ENCODE measurements at places on chromosomes 13 and 19.

DNA sequence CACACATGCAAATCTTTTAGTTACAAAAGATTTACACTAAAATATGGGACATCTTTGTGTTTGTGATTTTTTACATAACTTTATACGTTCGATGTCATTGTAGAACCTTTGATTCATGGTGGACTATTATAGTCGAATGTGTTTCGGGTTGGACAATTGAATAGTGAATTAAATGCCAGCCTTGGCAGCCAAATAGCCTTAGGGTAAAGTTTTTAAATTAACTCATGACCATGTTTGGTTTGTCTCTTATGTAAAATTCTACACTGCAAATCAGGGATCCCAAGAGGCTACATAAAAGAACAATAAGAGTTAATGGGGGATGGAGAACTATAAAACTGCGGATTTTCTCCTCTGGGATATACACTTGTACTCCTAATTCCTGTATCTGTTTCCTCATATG is 1735.6 kb upstream of the SPRY2 start:
- DNase-seq, result peak; percentile 36

DNA sequence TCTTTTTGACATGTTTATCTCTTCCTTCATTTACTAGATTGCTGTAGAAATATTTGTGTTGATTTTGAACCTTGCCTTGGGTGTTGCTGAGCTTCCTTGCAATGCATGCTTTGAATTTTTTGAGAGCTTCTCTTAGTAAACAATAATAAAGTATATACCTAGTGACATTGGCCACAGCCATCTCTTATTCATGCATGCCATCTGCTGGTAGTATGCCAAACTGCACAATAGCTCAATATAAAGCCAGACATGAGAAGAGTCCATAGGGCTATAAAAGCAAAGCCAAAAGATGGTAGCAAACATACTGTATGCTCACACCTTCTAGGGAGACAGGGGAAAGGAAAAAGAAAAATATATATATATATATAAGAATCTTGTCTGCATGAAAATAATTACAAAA is 18.9 kb upstream of the ZSCAN5A start:
- DNase-seq, result peak; percentile 48

- no peak for DNase-seq
Observed at GRCh38 chr19:19533841-19534240, 4.2 kb upstream of the CILP2 start.

GRCh38 chr13:80337288-80338081 is 3.4 kb downstream of the SPRY2 start:
- DNase-seq, result no peak

DNA sequence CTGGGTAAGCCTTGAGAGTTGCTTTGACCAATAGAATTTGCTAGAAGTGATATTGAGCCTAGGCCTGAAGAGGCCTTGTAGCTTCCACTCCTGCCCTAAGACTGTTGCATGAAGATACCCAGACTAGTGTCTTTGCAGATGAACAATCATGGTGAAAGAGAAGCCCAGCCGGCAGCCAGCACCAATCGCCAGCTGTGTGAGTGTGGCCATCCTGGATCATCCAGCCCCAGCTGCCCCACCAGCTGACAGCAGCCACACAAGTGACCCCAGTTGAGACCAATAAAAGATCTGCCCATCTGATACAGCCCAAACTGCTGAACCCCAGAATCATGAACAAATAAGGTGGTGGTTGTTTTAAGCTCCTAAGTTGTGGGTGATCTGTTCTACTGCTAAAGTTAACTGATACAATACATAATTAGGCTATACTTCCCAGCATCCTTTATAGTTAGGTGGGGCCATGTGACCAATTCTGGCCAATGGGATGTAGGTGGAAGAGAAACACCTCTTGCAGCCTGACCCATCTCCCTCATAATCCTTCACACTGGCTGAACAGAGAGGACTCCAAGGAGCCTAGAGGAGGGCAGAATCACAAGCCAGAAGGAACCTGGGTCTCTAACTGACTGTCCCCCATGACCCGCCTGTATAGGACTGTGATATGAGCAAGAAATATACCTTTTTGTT is 9.4 kb upstream of the ZNF428 start:
- DNase-seq, result no peak

DNA sequence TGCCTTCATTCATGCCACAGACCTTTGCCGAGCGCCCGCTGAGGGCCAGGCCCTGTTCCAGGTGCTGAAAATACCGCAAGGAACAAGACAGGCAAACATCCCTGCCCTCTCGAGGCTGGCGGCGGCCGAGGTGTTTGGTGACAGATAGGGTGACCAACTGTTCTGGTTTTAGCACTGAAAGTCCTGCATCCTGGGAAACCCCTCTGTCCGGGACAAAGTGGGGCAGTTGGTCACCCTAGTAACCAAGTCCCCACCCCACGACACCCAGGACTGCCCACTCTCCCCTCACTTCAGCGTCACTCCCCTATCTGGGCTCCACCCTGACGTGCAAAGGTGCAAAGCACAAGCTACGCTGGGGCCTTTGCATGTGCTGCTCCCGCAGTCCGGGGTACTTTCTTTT is 17.3 kb downstream of the ZBTB7A start:
- DNase-seq, result no peak

DNA sequence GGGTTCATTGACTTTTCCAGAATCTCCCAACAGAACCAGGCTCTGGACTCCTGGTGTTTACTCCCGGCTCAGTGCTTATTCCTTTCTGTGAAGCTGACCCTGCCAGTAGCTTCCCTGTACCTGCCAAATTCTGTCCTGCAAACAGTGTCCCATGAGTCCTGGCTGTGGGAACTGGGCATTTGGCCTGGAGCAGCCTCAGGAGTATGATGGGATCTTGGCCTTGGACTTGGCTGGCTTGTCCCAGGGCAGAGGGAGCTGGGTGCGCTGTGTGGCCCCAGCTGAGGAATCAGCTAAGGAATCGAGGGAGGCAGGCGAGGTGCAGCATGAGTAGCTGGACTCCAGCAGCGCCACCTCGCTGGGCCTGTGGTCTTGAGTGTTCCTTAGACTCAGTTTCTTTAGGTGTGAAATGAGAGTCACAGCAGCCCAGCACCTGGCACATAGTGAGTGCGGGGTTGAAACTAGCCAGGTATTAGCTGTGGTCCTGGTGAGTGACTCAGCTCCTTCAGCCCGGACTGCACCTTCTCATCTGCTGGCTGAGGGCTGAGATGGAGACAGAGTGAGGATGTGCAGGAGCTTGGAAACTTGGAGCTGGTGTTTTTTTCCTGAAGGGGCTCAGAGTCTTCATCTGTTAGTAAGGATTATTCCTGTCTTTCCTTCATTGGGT is 10.4 kb downstream of the CLASRP start:
- DNase-seq, result no peak

- no peak for DNase-seq
Observed at GRCh38 chr13:29005763-29006120, 185.6 kb downstream of the MTUS2 start.

- DNase-seq, result no peak
Observed at GRCh38 chr13:50598338-50598737, 245.2 kb downstream of the DLEU7 start.

- no peak for DNase-seq
Observed at GRCh38 chr19:17957149-17957849, 9.6 kb upstream of the KCNN1 start.

- no peak for DNase-seq
Observed at GRCh38 chr19:16022251-16022650, 54.0 kb upstream of the TPM4 start.

- no peak for DNase-seq
Observed at GRCh38 chr13:46698910-46699460, 98.0 kb downstream of the ESD start.

GRCh38 chr13:45807520-45808099 is 43.9 kb downstream of the SIAH3 start:
- no peak for DNase-seq

- no peak for DNase-seq
Observed at GRCh38 chr19:13262450-13262849, 112.2 kb downstream of the IER2 start.

- no peak for DNase-seq
Observed at GRCh38 chr13:110343241-110343865, 36.3 kb downstream of the COL4A2 start.

- DNase-seq, result no peak
Observed at GRCh38 chr13:94811753-94812152, 99.4 kb upstream of the SOX21 start.

- no peak for DNase-seq
Observed at GRCh38 chr19:2629491-2630351, 72.8 kb downstream of the GNG7 start.

- no peak for DNase-seq
Observed at GRCh38 chr19:33374236-33374714, 766 bp downstream of the CEBPG start.

- no peak for DNase-seq
Observed at GRCh38 chr13:80157261-80157932, 183.5 kb downstream of the SPRY2 start.

GRCh38 chr13:46552889-46553520 is at the start of gene LRCH1:
LRCH1 (plus strand) TSS chr13:46553170; CDS start chr13:46553397, 227 bp downstream.
- DNase-seq, result peak; percentile 46

DNA sequence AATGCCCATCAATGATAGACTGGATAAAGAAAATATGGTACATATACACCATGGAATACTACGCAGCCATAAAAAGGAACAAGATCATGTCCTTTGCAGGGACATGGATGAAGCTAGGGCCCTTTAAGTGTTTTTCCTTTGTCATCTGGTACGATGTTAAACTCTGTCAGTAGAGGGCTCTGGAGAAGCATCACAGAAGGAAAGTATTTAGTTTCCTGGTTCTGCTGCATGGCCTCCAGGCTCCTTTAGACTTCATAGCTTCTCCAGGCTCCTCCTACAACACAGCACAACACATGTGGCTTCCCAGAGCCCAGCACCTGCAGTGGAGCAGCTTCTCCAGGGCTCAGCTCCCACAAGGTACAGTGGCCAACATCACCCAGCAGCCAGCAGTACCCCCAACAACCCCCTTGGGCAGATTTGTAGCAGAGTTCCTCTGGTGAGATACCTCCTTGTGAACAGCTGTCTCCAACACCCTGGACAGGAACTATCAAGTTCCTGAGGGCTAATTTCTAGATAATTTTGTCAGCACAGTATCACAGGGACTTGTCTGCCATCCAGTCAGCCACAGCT is 63.4 kb downstream of the KCTD12 start:
- DNase-seq, result no peak

- no peak for DNase-seq
Observed at GRCh38 chr19:28905996-28906395, 307.0 kb downstream of the UQCRFS1 start.

- DNase-seq, result no peak
Observed at GRCh38 chr19:3392480-3392879, 26.1 kb downstream of the NFIC start.

DNA sequence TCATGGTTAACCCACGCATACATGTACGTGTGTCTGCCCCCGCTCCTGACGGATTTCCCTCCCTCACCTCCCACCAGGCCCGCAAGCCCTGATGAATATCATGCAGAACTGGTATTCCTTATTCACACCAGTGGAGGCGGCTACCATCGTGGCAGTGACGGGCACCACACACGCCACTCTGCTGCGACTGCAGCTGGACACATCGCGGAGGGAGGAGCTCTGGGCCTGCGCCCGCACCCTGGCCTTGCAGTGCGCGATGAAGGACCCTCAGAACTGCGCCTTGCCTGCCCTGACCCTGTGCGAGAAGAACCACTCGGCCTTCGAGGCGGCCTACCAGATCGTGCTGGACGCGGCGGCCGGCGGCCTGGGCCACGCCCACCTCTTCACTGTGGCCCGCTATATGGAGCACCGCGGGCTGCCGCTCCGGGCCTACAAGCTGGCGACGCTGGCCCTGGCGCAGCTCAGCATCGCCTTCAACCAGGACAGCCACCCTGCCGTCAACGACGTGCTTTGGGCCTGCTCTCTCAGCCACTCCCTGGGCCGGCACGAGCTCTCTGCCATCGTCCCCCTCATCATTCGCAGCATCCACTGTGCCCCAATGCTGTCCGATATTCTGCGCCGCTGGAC is 35.0 kb downstream of the ZSWIM4 start:
- no peak for DNase-seq

- DNase-seq, result no peak
Observed at GRCh38 chr13:58142952-58143351, 511.4 kb downstream of the PCDH17 start.

DNA sequence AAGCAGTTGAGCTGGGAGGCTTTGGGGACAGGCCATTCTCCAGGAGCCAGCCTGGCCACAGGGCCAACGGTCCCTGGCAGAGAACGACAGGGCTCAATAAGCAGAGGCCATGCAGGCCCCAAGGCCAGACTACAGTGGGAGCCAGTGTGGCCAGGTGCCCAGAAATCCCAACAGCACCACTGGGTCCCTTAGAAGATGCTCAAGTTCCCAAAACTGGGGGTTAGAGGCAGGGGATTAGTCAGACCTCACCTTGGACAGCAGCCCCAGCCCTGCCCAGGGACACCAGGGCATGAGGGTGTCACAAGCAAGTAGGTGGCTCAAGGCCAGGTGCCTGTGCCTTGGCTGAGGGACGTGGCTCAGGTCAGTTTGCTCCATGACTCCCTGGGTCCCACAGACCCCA is 12.8 kb downstream of the SCGB2B2 start:
- DNase-seq, result no peak

GRCh38 chr19:10552510-10553053 is 8.9 kb downstream of the ATG4D start:
- peak; percentile 7 for DNase-seq

- no peak for DNase-seq
Observed at GRCh38 chr13:43363156-43363953, 340.0 kb downstream of the DNAJC15 start.

- no peak for DNase-seq
Observed at GRCh38 chr13:37613236-37613635, 14.7 kb upstream of the POSTN start.

- no peak for DNase-seq
Observed at GRCh38 chr19:5130371-5131030, 161.6 kb downstream of the KDM4B start.

DNA sequence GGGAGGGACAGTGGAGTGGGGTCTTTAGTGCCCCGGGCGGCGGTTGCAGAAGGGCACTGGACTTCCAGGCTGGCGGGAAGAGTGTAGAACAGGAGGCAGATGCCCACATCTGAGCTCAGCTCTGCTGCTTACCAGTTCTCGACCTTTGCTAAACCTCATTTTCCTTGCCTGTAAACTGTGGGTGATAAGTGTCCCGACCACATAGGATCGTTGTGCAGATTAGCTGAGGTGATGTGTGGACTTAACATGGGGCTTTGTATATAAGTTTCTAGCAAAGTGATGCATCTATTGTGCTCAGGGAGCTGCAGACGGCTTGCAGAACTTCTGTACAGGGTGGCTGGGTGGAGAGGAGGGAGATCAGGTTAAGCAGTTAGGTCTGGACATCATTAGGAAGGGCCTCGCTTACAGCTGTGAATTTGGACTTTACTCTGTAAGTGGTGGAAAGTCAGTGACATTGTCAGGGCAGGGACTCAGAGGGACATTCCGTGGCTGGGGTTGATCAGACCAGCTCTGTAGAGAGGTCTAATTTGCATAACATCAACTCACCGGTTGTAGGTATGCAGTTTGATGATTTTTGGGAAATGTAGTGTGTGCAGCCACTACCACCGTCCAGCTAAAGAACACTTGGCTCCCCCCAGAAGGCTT is 70.0 kb downstream of the SPATA13 start:
- DNase-seq, result no peak

DNA sequence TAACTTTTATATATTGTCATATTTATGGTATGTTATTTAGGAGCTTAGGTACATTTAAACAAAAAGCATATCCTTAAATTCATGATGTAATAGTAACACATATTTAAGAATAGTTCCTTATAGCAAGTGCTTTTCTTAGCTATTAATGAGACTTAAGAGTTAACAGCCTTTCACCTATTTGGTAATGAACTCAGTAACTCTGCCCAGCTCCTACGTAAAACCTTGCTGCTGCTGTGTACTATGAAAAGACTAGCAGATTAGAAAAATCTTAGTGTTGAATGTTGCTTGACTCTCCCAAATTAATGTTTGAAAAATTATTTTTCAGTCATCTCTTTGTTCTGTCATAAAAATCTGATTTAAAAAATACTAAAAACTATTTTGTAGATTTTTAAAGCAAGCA is 6.9 kb downstream of the GPR180 start:
- no peak for DNase-seq
